ENCODE measurements at places on chromosomes 16 and 17.
A peak's percentile ranks its signal among the peaks of the same experiment; 100 is the strongest.

GRCh38 chr17:80445007-80445725, 30.2 kb downstream of the ENDOV start:
- no peak for DNase-seq

DNA sequence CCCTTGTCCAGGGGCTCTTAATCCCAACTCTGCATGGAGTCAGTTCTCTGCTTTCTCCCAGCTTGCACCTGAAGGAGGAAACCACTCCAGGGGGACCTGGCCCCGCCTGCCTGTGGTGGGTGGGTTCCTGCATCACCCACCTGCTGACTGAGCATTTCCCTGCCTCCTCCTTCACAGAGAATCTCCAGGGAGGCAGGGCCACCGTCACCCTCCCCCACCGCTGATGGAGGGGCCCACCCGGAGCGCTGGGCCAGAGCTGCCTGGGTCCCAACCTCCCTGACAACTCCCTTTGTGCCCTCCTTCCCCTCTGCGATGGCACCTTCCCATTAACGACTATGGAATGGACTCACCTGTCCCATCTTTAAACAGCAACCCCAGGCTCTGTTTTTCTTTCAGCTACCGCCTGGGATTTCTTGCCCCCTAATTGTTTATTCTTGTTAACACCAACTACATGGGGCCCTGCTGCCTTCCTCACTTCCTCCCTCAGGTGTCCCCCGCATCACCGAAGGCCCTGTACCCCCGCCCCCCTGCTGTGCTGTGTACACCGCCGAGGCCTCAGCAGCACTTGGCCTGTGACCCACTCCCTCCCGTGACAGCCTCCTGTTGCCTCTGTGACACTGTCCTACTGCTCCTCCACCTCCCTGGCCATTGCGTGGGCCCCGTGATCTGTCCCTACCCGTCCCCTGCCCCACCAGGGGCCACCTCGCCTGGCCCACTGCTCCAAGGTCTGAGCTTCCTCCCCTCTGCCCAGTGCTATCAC, 842 bp upstream of the TEDC2 start:
- DNase-seq, result no peak

- no peak for DNase-seq
These were observed 73.4 kb upstream of the GPR139 start for GRCh38 chr16:20147091-20147490.

DNA sequence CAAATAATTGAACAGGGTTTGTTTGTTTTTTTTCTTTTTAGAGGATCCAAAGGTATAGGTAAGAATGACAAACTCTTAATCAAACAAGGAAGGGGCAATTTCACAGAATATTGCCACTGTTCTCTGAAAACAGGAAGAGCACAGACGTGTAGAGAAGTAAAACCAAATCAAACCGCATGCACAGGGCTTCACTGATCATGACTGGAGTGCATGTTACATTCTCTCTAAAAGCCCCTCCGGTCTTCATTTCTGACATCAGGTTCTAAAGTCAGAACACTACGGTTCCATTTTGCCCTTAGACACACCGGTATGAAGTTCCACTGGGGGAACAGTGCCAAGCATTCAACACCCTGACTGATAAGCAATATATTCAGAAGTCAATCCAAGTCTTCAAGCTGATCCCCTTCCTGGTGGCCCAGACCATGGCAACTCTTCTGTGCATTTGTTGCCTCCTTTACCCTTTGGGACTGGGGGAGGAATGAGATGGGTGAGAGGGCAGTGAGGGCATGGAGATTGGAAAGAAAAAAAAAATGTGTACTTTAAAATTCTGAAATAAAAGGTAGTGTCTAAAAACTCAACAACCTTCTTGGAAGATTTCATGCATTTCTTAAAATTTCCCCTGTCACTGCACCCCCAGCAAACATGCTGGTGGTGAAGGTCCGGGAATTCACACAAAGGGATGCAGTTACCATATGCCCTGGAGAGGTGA, 1.4 kb downstream of the MMD start:
- no peak for DNase-seq

- DNase-seq, result no peak
These were observed 22.3 kb upstream of the ZFPM1 start for GRCh38 chr16:88430524-88431446.

GRCh38 chr17:41781404-41782110, 5.0 kb downstream of the JUP start:
- DNase-seq, result no peak

- no peak for DNase-seq
These were observed 9.8 kb downstream of the RHOT1 start for GRCh38 chr17:32152130-32152529.

DNA sequence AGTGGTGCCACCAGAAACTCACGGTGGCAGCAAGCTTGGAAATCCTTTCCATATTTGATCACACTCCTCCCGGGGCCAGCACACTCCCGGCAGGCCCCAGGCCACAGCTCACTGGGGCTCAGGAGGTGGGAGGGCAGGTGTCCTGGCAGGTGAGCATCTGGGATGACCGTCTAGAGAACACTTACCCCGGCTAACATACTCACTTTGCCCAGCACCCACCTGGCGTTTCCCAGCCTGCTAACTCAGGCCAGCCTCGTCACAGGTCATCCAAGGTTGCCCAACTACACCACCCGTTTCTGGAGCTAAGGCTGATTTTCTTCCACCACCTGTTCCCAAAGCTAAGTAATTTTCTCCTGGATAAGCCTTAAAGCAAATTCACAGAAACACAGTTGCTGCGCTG, 24.9 kb downstream of the FBXO31 start:
- no peak for DNase-seq

GRCh38 chr17:7655541-7655840, 4.8 kb downstream of the ATP1B2 start:
- DNase-seq, result no peak

GRCh38 chr17:6365200-6365943, 69.5 kb downstream of the AIPL1 start:
- peak; percentile 50 for DNase-seq

GRCh38 chr16:54511222-54511731, 224.7 kb upstream of the IRX3 start:
- peak; percentile 83 for DNase-seq

DNA sequence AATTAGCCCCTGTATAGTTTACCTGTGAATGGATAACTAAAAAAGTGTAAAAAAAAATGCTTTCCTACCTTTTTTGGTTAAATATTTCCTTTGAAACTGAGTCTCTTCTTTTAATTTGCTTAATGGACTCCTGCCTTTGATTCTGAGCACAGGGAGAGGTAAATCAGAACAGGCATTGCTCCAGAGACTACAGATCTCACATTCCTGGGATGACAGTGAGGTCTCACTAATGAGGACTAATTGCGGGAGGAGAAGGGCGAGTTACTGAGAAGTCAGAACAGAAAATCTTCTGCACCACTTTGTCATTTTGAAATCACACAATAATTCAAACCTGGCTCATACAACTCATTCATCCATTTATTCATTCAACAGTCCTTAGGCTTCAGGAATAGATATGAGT, 437.0 kb upstream of the ASIC2 start:
- no peak for DNase-seq

DNA sequence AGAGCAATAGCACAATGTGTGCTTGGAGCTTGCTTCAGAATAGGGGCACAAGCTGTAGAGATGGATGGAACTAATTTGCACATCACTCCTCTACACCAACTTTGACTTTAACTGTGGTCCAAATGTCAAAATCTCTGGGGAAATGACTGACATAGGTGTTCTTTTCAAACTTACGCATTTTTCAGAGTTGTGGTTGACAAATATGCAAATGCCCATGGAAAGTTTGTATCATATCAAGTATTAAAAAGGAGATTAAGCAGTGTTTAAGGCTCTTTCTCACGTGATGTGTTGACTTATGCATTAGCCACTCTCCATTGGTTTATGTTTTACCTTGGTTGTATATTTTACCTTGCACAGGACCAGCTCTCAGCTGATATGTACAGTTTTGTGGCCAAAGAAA, 77.1 kb downstream of the ELAC2 start:
- DNase-seq, result no peak

DNA sequence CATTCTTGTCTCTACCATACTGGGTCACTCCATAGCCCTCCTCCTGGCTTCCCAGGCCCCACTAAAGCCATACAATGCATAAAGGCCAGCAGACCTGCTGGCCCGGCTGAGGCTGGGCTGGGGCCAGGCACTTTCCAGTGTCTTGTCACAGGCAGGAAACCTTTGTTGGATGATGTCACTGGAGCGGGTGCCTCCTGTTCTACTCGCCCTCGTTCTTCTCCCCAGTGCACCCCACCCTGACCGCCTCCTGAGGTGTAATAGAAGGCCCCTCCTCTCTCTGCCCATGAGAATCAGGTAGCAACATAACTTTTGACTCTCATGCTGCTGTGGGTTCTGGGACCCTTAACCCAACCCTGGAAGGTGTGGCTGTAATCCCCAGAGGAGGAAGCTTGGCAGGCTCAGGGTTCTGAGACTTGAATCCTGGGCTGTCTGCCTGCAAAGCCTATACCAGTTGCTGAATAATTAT, 54.2 kb upstream of the IL34 start:
- DNase-seq, result no peak

- DNase-seq, result peak; percentile 95
These were observed 1.8 kb downstream of the ZBTB4 start for GRCh38 chr17:7477392-7478275.

- peak; percentile 80 for DNase-seq
These were observed 17.5 kb downstream of the MAP3K14 start for GRCh38 chr17:45299361-45299760.

GRCh38 chr17:19747159-19747719, 859 bp downstream of the ALDH3A1 start:
- no peak for DNase-seq

DNA sequence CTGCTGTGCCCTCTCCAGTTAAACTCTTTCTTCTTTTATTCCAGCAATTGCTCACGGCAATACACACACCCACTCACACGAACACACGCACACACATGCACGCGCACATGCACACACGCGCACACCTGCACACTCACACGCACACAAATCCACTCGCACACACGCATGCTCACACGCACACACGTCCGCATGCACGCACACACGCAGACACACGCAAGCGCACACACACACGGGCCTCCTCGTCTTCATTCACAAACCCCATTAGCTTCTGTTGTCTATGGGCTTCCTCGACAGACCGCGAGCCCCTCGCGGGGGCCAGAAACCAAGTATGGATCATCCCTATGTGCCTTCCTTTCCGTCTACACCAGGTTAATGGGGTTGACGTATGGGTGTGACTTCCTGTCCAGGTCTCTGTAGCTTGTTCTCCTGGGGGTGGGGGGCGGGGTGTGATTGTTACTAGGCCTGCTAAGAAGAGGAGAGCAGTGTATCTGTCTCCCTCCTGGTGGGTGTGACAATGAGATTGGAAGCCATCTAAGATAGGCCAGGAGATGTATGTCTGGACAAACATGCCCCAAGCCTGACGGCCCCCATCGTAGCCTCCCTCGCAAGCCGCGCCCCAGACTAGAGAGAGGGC, 670 bp upstream of the CTF1 start:
- DNase-seq, result no peak

GRCh38 chr16:87782033-87782432, 16.2 kb upstream of the KLHDC4 start:
- no peak for DNase-seq

GRCh38 chr17:78939615-78940014, 14.4 kb upstream of the TIMP2 start:
- peak; percentile 44 for DNase-seq

DNA sequence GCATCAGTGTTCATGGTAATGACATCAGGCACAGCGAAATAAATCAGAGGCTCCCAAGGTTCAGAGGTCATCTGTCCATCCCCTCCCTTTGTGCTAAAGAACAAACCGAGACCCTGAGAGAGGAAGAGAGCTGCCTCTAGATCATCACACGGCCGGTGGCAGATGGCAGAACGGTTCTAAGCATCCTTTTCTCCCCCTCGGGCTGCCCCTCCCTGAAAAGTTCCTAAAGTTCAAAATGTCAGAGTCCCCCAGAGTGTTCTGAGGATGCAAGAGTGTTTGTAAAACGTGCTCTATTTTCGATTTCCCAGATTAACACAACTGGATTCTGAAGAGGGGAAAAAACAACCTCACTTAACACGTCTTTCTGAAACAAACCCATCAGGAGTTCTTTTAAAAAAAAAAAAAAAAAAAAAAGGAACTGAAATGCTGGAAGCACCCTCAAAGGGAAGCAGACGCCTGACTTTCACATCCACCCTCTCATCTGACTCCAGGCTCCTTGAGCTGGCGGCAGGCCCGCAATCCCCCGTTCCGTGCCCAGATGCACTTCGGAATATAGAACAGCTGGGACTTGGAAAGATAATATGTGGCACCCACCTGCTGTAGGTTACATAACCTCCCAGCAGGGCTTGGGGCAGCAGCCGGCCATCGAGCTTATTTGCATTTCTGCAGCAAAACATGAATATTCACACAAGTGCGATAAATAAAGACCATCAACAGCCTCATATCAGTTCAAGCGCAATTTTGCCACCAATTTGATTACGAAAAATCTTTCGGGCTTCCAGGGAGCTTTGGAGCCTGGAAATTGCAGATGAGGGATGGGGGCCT, 115.5 kb upstream of the SMURF2 start:
- DNase-seq, result no peak

DNA sequence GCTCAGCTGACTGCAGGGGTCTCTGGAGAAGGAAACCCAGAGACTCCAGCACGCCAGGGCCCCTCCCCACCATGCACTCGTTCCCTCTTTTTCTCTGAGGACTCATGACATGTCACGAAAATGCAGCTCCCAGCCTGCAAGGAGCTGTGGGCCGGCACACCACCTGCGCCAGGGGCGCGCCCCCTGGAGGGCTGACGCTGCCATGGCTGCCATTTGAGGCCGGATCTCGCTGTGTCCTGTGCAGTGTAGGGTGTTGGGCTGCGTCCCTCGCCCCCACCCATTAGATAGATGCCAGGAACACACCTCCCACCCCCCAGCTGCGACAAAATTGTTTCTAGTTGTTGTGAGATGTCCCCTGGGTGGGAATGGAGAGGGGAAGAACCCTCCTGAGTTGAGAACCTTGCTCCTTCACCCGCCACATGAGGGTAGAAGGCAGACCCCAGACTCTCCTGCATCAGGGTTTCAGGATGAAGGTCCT, 8.2 kb downstream of the SYNGR2 start:
- peak; percentile 52 for DNase-seq

GRCh38 chr17:72622661-72623433, 469.6 kb downstream of the SLC39A11 start:
- DNase-seq, result no peak

- no peak for DNase-seq
These were observed at the start of gene SOX15 for GRCh38 chr17:7589891-7590691. SOX15 (minus strand) TSS chr17:7590094; CDS start chr17:7589676, 418 bp downstream.

DNA sequence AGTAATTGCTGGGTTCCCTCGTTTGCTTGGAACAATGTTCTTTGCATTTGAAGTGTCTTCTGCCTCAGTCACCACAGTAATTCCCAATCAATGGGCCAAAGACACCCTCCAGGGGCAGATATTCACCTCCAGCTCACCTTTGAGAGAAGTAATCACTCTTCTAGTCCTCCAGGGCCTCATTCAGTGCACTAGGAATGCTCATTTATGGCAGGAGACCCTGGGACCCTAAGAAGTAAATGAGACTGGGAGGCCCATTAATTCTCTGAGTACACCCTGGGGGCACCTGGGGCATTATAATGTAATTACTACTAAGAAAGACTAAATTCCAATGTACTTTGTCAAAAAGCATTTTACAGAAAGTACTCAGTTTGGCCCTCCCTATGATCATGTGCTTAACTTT, 158.2 kb upstream of the XYLT1 start:
- no peak for DNase-seq

- no peak for DNase-seq
These were observed 3.9 kb downstream of the RAPGEFL1 start for GRCh38 chr17:40181205-40181604.

DNA sequence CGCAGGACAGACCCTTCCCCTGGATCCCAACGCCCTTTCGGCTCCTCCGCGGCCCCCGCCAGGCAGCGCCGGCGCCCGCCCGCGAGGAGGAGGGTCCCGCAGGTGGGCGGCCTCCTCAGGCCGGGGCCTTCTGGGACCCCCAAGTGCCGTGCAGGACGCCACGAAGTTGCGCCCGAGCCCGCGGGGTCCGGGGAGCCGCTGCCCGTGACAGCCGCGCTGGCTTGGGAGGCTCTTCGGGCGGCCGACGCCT, 504 bp downstream of the ERN1 start:
- no peak for DNase-seq
